Activated T-cell treated with anti-CD3 and anti-CD28 coated beads, Interleukin-2, amount 50 U/mL, for 72 hours (primary cell): ENCODE measurements at places on chromosomes 1 and 21. TPM values are rescaled to one million over a fixed set of nuclear protein-coding genes. Genes with fewer than 3 reads are reported as not detected.

DNA sequence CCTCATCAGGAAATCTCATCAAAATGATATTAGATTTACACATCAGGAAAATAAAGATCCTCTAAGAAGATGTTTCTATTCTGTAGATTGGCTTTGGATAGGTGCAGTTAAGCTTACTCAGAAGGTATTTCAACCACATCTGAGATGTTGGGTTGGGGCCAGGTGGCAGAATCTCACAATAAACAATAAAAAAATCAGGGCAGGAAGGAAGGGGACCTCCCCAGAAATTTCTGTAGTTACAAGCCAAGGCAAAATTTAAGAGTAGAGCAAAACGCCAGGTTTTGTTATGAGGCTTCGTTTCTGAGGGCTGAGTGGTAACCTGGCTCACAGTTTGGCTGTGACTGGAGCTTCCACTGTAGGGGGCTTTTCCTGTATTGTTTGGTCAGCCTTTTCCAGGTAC lies 84.8 kb downstream of the HUNK start:
- H3K27ac ChIP-seq: no peak overlapping the region
- no peaks in the 10 kb centered on the region for H3K27me3 ChIP-seq
- H3K36me3 ChIP-seq: no peaks in the 10 kb centered on the region
- DNase-seq: no peak
- H3K4me3 ChIP-seq: no peak overlapping the region

GRCh38 chr1:218852527-218852926 lies 321.2 kb upstream of the LYPLAL1 start:
- H3K36me3 ChIP-seq: no peaks in the 10 kb centered on the region
- H3K27ac ChIP-seq: no peak overlapping the region
- H3K4me3 ChIP-seq: no peak overlapping the region
- no peaks in the 10 kb centered on the region for H3K27me3 ChIP-seq
- no peaks in the 10 kb centered on the region for H3K4me1 ChIP-seq

DNA sequence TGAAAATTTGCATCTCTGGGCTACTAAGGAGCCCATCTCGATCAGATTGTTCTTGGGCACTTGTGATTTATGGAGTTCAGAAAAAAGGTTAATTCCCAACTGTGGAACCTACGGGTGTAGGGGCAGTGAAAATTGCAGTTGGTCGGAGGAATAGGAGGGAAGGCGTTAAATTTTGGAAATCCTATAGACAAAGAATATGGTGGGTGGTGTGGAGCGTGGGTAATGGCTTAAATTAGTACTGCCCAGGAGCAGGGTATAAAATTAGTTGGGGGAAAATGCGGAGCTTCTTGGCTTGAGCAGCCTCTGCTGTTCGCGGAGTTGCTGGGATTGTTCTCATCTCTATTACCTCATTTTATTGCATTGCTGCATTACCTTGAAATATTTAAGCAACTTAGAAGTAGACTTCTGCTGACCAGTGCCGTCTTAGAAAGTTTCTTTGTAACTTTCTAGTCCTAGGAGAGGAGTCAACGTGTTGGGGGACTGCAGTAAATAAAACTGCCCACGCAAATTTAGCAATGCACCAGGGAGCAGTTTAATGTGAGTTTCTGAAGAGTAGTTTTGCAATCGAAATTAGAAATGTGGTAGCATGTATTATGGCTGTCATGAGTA lies 514 bp downstream of the S1PR1 start:
- peaks cover 59% of the 10 kb centered on the region for H3K4me1 ChIP-seq
- DNase-seq: no peak
- no peaks in the 10 kb centered on the region for H3K27me3 ChIP-seq
- peaks cover 43% of the 10 kb centered on the region for H3K36me3 ChIP-seq

- H3K4me3 ChIP-seq: no peak overlapping the region
- H3K27ac ChIP-seq: no peak overlapping the region
- H3K4me1 ChIP-seq: peaks cover 1% of the 10 kb centered on the region
- H3K27me3 ChIP-seq: peaks cover 16% of the 10 kb centered on the region
These were observed 63.4 kb downstream of the NTMT2 start for GRCh38 chr1:170209125-170209524.

DNA sequence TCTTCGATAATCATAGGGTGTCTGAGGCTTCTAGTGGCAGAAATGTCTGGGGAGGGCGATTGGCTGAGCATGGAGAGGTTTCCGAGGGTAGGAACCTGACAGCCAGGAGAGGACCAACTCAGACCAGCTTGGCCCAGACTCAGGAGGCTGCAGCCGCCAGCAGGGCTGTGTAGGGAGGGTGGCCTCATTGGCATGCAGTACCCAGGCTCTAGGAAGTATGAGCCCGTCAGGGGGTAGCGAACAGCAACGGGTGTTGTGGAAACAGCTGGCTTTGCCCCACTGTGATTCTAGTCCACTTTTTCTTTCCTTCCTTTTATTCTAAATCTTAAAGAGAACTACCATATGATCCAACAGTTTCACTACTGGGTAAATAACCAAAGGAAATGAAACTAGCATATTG lies 103.3 kb downstream of the DIRAS3 start:
- H3K27me3 ChIP-seq: peaks cover 6% of the 10 kb centered on the region
- no peak overlapping the region for H3K4me3 ChIP-seq

- H3K27me3 ChIP-seq: no peaks in the 10 kb centered on the region
- H3K27ac ChIP-seq: peak overlapping the region; percentile 86
- peaks cover 42% of the 10 kb centered on the region for H3K36me3 ChIP-seq
- peak; percentile 73 for DNase-seq
- H3K4me1 ChIP-seq: peaks cover 42% of the 10 kb centered on the region
- H3K4me3 ChIP-seq: no peak overlapping the region
These were observed 10.9 kb upstream of the ALDH4A1 start for GRCh38 chr1:18913065-18913835.

DNA sequence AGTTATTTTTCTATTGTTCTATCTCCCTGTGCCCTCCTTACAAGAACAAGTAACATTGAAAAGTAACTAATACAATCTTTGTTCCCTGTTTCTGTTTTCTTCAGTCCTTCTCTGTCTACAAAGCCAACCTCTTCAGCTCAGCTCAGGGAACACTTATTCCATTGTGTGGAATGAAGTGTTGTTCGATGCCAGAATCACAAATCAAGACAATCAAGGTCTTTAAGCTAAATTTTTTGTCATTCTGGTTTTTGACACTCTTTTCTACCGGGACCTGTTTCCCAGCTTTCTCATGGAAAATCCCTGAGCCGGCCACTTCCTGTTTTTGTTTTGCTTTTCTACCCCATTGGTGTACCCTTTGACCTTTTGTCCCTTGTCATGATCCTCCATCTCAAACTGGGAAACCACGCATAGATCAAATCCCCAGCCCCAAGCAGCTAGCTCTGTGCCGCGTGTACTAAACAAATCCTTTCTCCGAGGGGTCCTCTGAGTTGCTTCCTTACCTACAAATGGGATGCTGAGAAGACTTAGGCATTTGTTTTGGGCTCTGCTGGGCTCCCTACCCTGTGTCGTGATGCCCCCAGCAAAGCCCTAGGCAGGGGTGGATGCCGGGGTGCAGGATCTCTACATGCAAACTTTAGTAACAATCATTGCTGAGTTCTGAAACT lies 141.8 kb downstream of the TOMM20 start:
- peak overlapping the region; percentile 53 for H3K4me3 ChIP-seq
- DNase-seq: no peak
- peak overlapping the region; percentile 88 for H3K27ac ChIP-seq

RIMS3 gene
- 9.3 TPM for total RNA-seq

MAP1LC3C gene
- total RNA-seq: not detected

SMIM1 gene
- 3.4 TPM for total RNA-seq

FABP3 gene
- total RNA-seq: not detected

SERPINC1 gene
- total RNA-seq: 0.30 TPM
